IMR-90 (cell line): ENCODE measurements at places on chromosomes 3 and 15.
A peak's percentile ranks its signal among the peaks of the same experiment; 100 is the strongest.

DNA sequence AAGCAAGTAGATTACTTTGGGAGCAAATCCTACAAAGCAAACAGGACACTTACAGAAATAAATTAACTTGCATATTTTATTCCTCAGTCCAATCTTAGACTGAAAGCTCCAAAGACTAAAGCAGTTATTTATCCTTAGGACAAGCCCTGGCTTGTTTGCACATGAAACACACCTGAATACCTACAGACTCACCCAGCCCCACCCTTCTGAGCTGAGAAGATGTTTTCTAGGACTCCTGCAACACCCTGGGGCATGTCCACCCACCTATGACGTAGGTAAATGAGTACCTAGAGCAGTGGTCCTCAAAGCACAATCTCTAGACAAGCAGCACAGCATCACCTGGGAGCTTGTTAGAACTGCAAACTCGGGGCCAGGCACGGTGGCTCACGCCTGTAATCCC is 80.8 kb downstream of the ANXA2 start:
- DNase-seq = no peak

- DNase-seq = no peak
Observed at GRCh38 chr15:100226107-100226506, 115.7 kb downstream of the ADAMTS17 start.

DNA sequence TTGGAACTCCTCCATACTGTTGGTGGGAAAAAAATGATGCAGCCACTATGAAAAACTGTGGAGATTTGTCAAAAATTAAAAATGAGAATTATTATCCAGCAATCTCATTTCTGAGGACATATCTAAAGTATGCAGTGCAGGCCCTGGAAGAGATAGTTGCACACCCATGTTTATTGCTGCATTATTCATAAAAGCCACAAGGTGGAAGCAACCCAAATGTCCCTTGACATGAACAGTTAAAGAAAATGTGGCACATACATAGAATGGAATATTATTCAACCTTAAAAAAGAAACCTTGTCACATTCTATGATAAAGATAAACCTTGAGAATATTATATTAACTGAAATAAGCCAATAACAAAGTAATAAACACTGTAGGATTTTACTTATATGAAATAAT is 80.9 kb upstream of the ARHGEF26 start:
- peak; percentile 7 for DNase-seq

GRCh38 chr3:81363816-81364215 is 397.6 kb downstream of the GBE1 start:
- DNase-seq = no peak

DNA sequence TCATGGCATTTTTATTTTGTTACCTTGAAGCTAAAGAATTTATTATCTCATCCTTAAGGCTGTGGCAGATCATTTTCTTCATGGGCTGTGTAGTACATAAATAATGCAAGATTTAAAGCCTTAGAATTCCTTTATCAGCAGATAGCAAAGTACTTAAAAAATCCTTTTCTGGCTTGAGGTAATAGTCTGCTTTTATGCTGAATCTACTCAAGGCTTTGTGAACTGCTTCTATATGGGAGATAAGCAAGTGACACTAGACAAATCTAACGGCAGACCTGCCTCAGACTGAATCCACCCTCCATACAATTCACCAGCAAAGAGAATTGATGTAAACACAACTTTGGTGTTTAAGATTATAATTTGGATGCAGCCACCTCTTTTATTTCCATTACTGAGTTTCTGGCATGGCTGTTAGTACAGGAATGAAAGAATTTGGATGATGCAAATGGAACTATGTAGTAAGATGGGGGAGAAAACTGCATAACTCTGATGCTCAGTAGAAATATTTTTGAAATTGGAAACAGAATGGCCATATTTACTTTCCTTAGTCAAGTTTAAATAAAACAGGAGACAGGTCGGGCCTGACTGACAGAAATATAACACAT is 1121.5 kb downstream of the NAALADL2 start:
- DNase-seq = peak; percentile 36

DNA sequence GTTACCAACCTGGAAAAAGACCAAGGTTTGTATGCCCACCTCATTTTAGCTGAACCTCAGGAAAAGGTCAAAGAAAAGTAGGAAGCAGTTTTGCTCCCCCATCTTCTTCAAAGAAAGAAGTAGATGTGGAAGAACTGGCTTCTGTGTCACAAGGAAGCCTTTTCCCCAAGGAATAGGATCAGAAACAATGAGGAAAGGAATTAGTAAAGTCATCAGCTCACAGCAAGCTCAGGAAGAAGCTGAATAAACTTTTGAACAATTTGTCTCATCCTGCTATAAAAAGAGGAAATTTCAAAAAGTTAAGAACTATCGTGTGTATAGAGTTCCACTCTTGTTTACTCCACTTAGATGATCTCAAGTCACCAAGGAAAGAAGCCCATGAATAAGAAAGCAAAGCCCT is 174.2 kb downstream of the PDE8A start:
- no peak for DNase-seq

- DNase-seq = peak; percentile 73
Observed at GRCh38 chr15:42704492-42704926, 32.4 kb downstream of the CDAN1 start.
